ENCODE measurements at places on chromosomes 12 and 14.

DNA sequence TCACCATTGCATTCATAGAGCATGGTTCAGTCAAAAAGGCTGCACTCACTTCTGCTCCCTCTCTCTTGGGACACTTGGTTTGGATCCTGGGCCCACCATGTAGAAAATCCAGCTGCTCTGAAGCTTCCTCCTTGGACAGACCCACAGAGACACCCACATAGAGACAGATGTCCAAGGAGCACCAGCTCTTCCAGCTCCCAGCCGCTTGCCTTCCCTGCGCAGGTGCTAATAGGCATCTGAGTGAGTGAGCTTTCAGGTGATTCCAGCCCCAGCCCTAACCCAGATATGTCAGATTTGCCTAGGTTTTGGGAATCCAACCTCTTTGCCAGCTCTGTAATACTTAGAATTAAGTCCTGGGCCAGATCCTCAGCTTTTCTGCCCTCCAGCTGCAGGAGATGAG, 38.6 kb downstream of the DLK1 start:
- DNase-seq, result no peak

DNA sequence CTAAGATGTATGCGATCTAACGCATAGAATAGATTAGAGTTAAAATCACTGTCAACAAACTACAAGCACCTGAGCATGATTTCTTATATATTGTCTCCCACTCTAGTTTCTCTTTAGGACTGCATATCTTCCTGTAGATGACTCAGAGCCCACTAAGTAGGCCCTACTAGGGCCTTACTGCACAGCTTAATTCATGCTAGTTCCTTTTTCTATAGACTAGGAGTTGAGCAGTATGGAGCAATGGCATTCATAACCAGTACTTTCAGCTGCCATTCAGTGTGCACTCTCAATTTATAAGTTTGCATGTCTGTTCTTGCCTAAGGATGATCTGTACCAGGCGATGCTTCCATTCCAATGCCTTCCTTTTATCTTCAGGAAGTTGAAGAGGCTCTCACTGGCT, 103.5 kb downstream of the METTL25 start:
- DNase-seq, result no peak

- DNase-seq, result no peak
Observed at GRCh38 chr14:87998482-87998881, 5.5 kb upstream of the GALC start.

DNA sequence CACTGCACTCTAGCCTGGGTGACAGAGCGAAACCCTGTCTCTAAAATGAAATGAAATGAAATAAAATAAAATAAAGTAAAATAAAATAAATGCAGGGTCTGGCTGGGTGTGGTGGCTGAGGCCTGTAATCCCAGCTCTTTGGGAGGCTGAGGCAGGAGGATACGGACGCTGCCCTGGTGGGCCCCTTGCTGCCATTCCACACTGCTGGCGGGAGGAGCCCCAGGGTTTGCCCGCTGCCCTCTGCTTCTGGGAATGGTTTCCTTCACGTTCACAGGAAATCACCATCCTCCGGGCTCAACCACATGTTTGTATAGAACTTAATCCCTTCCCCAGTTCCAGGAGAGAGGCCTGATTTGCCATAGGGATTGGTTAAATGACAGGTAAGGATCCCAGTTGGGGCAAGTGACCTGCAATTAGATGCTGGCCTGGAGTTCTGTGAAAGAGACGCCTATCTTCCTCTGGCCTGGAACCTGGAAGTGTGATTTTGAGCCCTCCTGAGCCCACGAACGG, 29.3 kb downstream of the CALM1 start:
- no peak for DNase-seq

GRCh38 chr12:101608301-101609133, 13.7 kb downstream of the MYBPC1 start:
- no peak for DNase-seq
